ENCODE measurements at places on chromosomes 2 and 18.

DNA sequence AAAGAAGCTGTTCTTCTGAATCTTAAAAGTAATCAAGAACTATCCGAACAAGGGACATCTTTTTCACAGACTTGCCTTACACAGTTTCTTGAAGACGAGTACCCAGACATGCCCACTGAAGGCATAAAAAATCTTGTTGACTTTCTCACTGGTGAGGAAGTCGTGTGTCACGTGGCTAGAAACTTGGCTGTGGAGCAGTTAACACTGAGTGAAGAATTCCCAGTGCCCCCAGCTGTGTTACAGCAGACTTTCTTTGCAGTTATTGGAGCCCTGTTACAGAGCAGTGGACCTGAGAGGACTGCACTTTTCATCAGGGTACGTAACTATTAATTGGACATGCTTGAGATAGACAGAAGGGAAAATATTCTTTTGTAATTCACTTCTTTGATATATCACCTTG lies 2.4 kb downstream of the MRPL44 start:
- DNase-seq, result no peak

- DNase-seq, result no peak
Observed at GRCh38 chr2:200243441-200243840, 63.1 kb upstream of the SPATS2L start.

DNA sequence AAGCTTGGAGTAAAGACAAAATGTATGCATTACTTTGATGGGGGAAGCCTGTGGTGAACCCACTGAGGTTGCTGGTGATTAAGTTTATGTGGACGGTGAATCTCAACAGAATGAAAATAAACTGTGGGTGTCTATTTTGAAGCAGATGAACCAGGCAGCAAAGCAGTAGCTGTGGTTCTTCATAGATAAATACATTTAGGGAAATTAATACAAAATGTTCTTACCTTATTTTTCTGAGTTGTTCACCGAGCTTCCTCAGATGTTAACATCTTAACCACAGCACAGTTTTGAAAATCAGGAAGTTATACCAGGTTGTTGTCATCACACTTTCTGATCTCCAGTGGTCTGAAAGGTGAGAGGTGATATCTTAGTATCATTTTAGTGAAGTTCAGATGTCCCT lies 53.9 kb downstream of the NCK2 start:
- no peak for DNase-seq

DNA sequence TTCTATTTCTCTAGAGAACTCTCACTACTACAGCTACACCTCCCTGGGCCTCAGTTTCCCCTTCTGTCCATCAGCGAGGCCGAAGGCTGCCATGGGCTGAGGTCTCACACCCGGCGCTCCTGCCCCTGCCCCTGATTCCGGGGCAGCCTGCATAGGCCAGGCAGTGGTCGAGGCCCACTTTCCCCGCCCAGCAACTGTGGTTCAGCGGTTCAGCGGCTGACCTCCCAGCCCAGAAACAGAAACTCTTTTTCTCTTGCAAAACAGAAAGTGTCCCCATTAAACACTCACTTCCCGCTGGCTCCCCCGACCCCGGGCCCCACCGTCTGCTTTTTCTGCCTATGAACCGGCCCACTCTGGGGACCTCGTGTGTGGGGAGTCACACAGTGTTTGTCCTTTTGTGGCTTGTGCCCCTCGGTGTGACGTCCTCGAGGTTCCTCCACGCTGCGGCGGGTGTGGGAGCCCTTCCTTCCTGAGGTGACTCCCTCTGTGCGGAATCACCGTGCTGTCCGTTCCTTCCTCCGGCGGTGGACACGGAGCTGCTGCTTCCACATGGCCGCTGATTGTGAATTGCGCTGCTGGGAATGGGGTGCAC lies 16.0 kb downstream of the PDCD1 start:
- no peak for DNase-seq

DNA sequence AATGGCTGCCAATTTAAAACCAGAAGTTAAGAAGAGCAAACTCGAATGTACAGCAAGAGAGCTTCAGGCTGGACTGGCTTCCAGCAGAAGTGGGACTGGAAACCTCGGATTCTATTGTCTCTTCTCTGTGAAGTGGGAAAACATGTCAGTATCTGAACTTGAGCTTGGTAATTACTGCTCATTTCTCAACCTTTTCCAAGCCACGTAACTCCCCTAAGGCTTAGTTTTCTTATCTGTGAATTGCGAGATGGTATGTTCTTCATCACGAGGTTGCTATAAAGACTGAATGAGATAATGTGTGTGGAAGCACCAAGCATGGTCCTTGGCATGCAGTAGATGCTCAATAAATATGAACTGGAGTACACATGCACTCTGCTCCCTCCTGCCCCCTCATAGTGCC lies 259.4 kb upstream of the SPRED2 start:
- no peak for DNase-seq

GRCh38 chr2:46381263-46381849 lies 84.1 kb downstream of the EPAS1 start:
- DNase-seq, result no peak

DNA sequence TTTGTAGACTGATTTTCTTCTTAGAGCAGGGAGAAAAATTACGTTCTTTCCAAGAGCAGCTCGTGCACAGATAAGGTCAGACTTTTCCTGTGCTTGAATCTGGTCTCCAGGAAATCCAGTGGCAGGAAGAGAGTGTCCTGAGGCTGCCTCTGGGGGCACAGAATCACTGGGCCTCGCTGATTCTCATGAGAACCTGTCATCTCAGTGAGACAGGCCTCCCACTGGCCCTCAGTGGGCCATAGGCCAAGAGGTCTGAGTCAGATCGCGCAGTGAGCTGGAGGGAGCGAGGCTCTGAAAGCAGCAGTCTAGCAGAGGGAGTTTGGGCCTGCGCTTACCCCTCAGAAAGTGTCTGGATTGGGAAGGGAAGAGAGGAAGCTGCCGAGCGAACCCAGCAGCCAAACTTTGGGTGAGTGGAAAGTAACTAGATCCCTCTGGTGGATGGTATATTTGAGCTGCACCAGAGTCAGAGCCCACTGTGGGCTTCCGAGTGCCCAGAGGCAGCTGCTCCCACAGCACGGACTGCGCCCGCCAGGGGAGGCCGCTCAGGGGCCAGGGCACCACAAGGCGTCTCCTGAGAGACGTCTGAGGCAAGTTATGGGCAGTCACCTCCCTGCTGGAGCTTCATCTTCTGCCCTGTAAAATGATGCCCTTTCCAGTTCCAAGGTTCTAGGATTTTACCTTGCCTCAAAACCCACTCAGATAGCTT lies 8.2 kb downstream of the GDF7 start:
- no peak for DNase-seq

Data from activated T-helper 1 cell treated with Interleukin-2 at 50 U/mL for 16 hours (primary cell).